ENCODE measurements at places on chromosomes 11 and 22.

GRCh38 chr11:78898266-78898775 is 323.7 kb upstream of the NARS2 start:
- no peak for DNase-seq

DNA sequence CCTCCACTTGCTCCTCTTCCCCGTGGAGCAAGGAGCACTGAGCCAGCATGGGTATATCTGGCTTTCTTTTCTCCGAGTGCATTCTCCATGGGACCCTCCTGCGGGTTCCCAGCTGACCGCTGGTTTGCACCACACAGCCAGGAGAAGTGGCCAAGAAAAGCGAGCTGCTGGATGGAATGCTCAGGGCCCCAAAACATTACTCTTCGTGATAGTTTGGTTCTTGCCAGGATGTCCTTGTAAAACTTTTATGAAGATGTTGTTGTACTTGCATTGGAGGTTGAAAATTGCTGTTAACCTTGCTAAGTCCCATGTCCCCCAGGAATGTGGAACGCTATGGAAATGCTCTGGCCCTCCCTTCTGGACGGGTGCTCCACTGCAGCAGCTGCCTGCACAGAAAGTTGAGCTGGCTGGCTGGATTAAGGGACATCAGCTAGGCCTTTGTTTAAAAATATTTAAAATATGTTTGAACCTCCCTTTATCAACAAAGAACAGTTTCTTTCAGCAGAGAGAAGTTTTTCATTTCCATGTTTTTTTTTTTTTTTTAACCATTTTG is 68.7 kb downstream of the ZNRF3 start:
- DNase-seq: no peak

GRCh38 chr11:113992459-113993110 is 17.7 kb downstream of the HTR3A start:
- no peak for DNase-seq

GRCh38 chr11:36300650-36301049 is 4.6 kb downstream of the PRR5L start:
- DNase-seq: no peak

DNA sequence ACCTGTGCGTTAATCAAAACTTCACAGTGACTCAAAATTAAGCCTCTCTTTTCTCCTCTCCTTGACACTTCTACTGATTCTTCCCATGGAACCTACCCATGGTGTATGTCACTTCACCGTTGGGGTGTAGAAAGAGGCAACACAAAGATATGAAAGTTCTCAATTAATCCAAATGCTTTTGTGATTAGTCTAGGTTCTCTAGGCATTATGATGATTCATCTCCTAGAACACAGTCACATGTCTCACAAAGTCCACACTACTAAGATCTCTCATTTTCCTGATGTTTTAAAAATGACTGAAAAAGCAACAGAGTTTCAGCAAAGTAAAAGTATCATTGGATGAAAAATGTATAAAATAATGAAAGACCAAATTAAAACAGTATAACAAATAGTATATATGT is 13.7 kb upstream of the SCGB2A2 start:
- no peak for DNase-seq

DNA sequence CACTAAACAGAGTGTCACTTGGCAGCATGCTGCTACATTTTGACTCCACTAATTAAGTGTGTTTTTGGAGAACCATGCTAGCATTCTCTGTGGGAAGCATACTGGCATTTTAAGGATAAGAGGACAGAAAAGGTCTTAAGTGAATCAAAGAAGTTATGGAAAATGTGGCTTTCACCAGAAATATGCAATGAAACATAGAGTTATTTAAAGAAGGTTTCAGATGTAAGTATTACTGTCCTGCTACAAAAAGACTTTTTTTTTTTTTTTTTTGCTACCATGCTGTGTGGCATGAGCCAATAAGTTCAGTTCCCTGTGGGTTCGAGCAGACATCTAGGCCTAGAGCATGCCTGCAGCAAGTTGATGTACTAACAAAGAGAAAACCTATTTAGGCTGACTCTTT is 187.6 kb downstream of the MSANTD4 start:
- no peak for DNase-seq

- peak; percentile 53 for DNase-seq
These were observed 75.9 kb upstream of the LMO1 start for GRCh38 chr11:8339592-8340022.

GRCh38 chr22:46145361-46145851 is 4.9 kb upstream of the PPARA start:
- no peak for DNase-seq

GRCh38 chr11:109970516-109971183 is 122.5 kb upstream of the ZC3H12C start:
- no peak for DNase-seq

GRCh38 chr11:69830086-69830485 is 10.9 kb upstream of the FGF3 start:
- no peak for DNase-seq

DNA sequence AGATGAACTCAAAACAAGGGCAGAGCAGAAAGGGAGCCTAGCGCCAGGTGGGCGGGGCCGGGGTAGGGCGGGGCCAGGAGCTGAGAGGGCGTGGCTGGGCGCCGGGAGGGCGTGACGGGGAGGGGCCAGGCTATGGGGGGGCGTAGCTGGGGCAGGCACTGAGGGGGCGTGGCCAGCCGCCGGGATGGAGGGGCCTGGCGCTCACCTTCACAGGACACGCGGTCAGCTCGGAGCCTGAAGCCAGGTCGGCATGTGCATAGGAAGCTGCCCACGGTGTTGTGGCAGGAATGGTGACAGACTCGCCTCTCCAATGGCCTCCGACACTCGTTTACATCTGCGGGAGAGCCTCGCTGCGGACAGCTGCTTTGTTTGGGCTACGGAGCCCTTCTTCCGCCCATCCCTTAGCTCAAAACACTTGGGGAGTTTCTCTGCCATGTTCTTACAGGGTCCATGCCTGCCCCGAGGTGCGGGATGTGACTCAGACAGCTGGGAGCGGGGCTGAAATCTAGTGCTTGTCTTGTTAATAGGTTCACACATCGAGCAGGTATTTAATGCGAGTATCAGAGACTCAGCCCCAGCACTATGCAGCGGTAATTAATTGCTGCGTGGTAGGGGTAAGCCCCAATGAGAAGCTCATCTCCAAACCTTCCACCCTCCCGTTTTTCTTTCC is 13.4 kb downstream of the VWCE start:
- peak; percentile 18 for DNase-seq

GRCh38 chr11:72144807-72145565 is 9.5 kb downstream of the FOLR3 start:
- no peak for DNase-seq

DNA sequence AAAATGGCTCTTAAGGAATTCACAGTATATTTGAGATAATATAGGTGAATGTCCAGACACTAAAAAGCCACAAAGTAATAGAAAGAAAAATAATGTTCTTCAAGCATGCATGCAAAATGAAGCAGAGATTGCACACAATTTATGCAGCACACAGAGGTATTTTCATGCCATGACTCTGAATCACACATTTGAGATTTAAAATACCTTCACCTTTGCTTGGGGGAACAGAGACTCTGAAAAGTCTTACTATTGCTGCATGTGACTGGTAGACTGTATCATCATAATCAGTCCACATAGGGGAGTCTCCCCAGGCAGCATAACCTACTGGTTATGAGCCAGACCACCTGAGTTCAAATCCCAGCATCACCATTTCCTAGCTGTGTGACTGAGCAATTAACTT is 96.2 kb downstream of the RCN1 start:
- no peak for DNase-seq

DNA sequence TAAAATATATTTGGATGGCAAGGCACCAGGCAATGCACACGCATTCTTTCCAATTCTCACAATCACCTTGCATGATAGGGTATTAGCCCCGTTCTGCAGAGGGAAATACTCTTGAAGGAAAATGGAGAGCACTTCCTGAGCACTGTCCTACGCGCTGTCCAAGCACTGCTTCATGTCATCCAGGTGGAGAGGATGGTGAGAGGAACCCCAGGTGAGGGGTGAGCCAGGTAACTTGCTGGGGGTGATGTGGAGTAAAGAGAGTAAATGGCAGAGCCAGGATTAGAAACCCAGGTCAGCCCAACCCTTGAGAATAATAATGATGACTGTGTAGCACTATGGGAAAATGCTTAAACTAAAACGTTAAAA is 711 bp upstream of the PACSIN2 start:
- peak; percentile 11 for DNase-seq

- DNase-seq: peak; percentile 51
These were observed 52.0 kb downstream of the KCNJ1 start for GRCh38 chr11:128814856-128815705.

DNA sequence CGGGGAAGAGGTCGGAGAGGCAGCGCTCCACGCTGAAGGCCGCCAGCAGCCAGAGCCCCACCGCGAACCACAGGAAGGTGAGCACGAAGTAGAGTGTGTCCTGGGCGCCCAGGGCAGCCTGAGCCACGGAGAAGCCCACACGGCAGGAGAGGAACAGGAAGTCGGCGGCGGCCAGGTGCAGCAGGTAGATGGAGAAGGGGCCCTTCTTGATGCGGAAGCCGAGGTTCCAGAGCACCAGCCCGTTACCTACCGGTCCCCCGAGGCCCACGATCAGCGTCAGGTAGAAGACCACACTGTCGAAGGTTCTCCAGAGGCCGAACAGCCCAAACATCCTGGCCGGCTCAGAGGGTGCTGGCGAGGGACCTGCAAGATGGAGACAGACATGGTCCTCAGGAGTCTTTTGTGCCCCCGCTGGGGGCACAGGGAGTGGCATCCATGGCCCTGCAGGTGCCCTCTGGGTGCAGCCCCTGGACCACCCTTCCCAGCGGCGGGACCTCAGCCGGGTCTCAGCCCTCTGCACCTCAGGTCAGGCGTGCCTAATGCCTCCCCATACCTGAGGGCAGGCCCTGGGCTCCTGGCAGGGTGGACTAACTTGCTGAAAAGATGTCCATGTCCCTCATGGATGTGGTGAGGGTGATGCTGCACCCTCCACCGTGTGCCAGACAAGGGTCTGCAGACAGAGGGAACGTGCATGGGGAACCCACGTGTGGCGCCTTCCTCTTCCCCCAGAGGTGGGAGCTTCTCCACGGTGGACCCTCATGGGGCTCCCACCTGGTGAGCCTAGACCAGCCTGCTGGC is at the start of gene MRGPRG:
Gene MRGPRG (minus strand): TSS at position 331 of the 798 bp plus-strand sequence. CDS start 0 bp downstream, at position 331.
- DNase-seq: no peak

GRCh38 chr22:27045103-27045947 is 387.9 kb downstream of the MIAT start:
- DNase-seq: peak; percentile 97
